Activated T-cell treated with anti-CD3 and anti-CD28 coated beads, Interleukin-2, amount 50 U/mL, for 72 hours (primary cell): ENCODE measurements at places on chromosomes 6 and 20. TPM values are rescaled to one million over a fixed set of nuclear protein-coding genes. Genes with fewer than 3 reads are reported as not detected.

- DNase-seq, result no peak
These were observed 1.5 kb upstream of the ZNF165 start for GRCh38 chr6:28078836-28079235.

- DNase-seq, result no peak
These were observed 92.2 kb upstream of the RSPO3 start for GRCh38 chr6:127026247-127026646.

DNA sequence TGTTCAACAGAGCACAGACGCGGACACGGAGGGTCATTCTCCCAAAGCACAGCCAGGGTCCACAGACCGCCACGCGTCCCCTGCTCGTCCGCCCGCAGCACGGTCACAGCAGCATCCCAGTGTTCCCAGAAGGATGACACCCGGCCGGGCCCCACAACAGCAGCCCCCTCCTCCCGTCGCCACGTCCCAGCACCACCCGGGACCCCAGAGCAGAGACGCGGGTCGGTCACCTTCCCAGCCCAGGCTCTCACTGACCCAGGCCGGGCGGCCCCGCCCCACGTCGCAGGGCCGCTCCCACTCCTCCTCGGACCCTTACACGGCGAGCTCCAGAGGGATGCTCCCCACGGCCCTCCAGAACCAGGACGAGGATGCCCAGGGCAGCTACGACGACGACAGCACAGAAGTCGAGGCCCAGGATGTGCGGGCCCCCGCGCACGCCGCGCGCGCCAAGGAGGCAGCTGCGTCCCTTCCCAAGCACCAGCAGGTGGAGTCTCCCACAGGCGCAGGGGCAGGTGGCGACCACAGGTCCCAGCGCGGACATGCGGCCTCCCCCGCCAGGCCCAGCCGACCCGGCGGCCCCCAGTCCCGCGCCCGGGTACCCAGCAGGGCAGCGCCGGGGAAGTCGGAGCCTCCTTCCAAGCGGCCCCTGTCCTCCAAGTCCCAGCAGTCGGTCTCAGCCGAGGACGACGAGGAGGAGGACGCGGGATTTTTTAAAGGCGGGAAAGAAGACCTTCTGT, 64.3 kb downstream of the FNDC1 start:
- DNase-seq, result no peak

DNA sequence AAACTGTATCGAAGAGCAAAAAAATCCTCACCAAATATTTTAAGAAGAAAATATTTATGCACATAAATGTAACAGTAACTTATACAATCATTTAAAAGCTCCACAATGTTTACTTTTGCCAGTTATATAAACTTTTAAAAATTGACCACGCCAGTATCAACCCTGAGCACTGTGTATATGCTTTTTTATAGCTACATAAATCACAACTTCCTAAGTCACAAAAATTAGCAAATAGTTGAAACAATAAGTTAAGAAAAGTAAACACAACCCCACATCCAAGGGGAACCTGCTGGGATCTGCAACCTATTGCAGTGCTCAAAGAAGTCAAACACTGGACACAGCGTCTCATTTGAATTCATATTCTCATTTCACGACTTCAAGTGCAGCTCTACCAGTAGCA, 89.8 kb upstream of the DST start:
- DNase-seq, result no peak

- DNase-seq, result no peak
These were observed 112.1 kb upstream of the TMEM170B start for GRCh38 chr6:11425431-11425871.

GRCh38 chr20:35954907-35955251, 577 bp upstream of the SCAND1 start:
- DNase-seq, result no peak

- DNase-seq, result no peak
These were observed 846 bp downstream of the ZSCAN31 start for GRCh38 chr6:28335040-28335563.

DNA sequence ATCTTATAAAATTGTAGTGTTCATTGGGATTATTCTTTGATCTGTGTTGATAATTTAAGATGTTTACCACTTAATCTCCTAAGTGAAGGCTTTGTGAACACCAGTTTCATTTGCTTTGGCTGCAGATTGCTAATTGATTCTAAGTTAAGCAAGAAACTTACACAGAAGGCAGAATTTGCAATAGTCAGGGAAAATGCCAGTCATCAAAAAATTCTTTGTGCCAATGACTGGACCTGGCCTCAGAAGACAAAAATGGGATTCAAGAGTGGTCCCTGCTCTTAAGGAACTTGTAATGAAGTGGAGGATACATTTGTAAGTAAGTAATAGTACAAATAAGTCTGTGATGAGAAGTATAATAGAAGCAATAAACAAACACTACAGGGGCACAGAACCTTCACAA, 63.3 kb upstream of the EXOC2 start:
- DNase-seq, result no peak

DNA sequence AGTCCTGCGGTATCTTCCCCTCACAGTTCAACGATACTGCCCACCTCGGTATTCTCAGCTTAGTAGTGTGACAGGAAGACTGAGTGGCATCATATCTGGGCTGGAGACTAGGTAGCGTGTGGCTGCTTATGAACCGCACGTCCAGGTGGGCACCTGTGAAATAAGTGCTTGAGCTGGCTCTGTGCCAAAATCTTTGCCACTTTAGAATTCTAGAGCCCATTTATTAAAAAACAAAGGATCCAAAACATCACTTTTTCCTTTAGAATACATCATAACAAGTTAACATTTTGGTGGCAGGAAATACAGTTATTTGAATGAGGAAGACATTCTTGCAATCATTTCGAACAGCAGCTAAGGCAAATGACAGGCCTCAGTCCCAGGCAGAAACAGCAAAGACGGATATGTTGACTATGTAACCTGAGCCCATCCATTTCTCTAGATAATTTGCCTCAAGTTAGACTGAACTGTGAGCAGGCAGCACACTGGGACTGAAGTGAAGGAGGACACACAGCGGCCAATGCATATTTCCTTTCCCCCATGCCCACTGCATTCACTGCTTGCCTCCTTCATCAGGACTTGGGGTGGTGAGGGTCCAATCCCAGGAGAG, 136.6 kb downstream of the GMDS start:
- no peak for DNase-seq

DNA sequence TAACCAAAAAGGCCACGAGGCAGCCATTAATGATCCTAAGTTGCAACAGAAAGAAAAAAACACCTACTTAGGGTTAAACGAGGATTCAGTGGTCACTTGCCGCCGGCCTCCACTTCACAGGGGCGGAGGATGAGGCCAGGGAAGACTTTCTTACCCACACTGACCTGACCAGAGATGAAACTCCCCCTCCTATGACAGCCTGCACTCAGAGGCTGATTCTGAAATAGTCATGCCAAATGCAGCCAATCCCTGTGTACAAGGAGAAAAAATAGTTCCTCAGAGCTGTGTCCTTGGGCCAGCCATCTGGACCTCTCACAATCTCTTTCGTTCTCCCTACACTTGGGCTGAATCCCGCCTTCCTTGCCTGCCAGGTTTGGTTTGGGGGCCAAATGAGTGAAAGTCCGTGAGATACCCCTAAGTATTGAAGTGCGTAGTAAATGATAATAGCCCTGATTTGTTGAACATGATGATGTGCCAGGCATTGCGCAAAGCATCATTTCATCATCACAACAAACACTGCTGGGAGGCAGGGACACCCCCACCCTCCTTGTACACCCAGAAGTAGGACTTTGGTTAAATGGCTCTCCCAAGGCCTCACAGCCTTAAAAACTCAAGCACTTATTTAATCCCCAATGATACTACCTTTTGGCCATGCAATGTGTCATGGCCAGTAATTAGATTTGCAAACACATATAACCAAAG, 3.2 kb upstream of the IRF4 start:
- DNase-seq, result no peak

DNA sequence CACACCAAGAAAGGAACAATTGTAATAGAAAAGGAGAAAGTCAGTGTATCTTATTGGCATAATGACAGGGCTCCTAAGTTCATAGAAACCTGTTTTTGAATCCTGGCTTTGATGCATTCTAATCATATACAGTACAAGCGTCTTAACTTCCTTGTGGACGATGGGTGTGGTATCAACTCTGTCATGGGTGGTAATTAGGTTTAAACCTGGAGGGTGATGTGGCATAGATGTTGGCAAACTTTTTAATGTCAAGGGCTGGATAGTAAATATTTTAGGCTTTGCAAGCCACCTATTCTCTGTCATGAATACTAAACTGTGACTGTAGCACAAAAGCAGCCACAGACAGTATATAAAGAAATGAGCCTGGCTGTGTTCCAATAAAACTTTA, 138.7 kb upstream of the EDN1 start:
- DNase-seq, result no peak

Gene ADGB
- not detected for total RNA-seq

GRCh38 chr6:112054001-112054400, at the start of gene CCN6:
Gene CCN6, plus strand, starts transcription at chr6:112054104. Its CDS starts 254 bp downstream, at chr6:112054358.
- DNase-seq, result no peak

GRCh38 chr6:136893187-136893586, 28.9 kb upstream of the SLC35D3 start:
- DNase-seq, result no peak

GRCh38 chr20:58006346-58007316, 221.8 kb downstream of the ANKRD60 start:
- no peak for DNase-seq

GRCh38 chr6:40290816-40291215, 296.3 kb downstream of the LRFN2 start:
- no peak for DNase-seq

Gene MDN1
- 48.2 TPM for total RNA-seq

GRCh38 chr20:24472426-24472825, 3.0 kb downstream of the SYNDIG1 start:
- no peak for DNase-seq

Gene BCAS4
- total RNA-seq, result 13.6 TPM

Gene FAM83C
- total RNA-seq, result not detected
